ENCODE measurements at places on chromosomes 4 and X.

- DNase-seq, result no peak
Measured at GRCh38 chrX:16429406-16429805, 220.6 kb upstream of the S100G start.

DNA sequence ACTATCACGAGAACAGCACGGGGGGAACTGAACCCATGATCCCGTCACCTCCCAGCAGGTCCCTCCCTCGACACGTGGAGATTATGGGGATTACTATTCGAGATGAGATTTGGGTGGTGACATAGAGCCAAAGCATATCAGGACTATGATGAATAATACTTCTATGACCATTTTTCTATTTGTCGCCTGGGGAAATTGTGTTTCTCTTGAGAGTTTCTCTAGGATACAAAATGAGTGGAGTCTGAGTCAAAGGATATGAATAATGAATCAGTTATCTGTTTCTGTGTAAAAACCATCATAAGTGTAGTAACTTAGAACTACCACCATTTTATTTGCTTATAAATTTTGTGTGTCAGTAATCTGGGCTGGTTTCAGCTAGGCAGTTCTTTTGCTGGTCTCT is 533.0 kb upstream of the ARX start:
- DNase-seq, result no peak

DNA sequence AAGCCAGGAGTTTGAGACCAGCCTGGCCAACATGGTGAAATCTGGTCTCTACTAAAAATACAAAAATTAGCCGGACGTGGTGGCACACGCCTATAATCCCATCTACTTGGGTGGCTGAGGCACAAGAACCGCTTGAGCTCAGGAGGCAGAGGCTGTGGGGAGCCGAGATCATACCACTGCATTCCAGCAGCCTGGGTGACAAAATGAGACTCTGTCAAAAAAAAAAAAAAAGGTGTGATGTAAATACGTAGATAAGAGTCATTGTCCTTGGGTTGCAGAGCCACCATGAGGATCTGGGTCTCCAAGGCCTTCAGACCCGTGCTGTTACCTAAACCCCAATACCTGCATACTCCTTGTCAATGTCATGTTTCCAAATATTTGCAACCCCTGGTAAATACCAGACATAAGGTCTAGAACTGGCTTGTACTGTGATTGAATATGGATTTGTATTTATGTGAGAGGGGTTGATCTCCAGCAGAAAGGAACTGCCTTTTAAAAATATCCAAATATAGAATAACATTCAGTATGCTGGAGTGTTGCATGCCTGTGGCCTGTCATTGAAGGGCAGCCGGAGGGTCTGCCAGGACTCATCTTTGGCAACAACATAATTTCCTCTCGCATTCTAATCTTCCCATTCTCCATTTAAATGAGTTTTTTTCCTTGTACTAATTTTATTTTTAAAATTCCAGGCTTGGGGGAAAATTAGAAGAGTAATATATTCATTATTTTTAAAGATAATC is 40.4 kb downstream of the ATXN3L start:
- DNase-seq, result no peak

DNA sequence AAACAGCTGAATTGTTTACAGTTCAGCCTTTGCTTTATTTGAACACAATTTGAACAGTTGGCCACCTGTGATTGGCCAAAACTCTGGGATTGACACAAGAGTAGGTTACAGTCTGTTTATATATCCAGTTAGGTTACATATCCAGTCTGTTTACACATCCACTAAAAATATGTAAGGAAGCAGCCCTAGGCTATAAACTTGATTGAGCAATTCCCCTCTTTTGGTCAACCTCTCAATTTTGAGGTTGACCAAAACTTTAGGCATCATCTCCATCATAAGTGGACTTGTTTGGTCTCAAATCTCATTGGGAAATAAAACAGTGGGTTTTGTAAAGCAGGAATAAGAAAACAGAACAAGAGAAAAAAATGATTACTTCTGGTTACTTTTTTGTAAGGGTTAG is 190.8 kb downstream of the SPATA18 start:
- no peak for DNase-seq

- no peak for DNase-seq
Measured at GRCh38 chr4:38669208-38669607, 5.2 kb downstream of the KLF3 start.

GRCh38 chr4:166823126-166823525 is 411.2 kb downstream of the SPOCK3 start:
- no peak for DNase-seq

GRCh38 chr4:48862038-48862437 is 31.1 kb downstream of the OCIAD1 start:
- no peak for DNase-seq

- DNase-seq, result no peak
Measured at GRCh38 chr4:174946246-174946645, 28.1 kb downstream of the ADAM29 start.

DNA sequence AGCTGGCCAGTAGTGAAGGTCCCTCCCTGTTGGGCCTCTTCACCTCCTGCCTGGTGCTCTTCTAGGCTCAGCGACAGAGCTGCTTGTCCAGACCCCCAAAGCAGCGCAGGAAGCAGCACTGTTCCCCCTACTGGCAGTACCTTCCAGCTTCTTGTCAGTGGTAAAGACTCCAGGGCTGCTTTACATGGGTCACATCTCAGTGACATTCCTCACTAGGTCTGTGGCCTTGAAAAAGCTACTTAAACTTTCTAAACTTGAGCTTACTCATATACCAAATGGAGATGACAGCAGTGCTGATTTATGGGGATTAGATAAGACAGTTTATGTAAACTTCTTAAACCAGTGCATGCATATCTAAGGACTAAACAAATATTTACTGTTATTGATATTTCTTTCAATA is 117.3 kb downstream of the FAT4 start:
- no peak for DNase-seq

GRCh38 chrX:47218280-47218919 is at the start of gene CDK16:
CDK16 (plus strand) TSS chrX:47218681; CDS start chrX:47223558, 4,877 bp downstream.
- DNase-seq, result peak; percentile 59
